ENCODE measurements at places on chromosomes 4 and X.

DNA sequence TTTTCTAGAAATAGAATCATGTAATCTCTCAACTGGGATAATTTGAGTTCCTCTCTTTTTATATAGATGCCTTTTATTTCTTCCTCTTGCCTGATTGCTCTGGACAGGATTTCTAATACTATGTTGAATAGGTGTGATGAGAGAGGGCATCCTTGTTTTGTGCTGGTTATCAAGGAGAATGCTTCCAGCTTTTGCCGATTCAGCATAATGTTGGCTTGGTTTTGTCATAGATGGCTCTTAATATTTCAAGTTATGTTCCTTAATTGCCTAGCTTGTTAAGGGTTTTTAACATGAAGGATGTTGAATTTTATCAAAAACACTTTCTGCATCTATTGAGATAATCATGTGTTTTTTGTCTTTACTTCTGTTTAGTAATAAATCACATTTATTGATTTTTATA is 58.7 kb downstream of the TMEM47 start:
- no peak for DNase-seq

- no peak for DNase-seq
Observed at GRCh38 chrX:139932073-139932900, 566 bp downstream of the ATP11C start.

- no peak for DNase-seq
Observed at GRCh38 chrX:136529795-136530194, 2.2 kb upstream of the VGLL1 start.

DNA sequence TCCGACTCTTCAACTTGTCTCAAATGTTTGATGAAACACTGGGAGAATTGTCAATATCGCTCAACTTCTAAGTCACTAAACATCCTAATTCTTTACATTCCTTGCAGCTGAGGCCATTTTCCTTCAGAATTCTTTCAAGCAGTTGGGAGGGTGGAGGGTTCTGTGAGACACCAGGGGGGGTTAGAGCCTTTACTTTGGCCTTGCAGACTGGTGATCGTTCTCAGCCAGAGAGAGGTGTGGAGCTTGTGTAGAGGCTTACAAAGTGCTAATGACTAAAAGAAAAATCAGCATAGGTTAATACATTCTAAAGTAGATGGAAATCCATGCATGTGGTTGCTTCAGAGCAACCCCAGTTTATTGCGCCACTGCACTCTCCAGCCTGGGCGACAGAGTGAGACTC is 21.3 kb upstream of the SOX3 start:
- no peak for DNase-seq

- no peak for DNase-seq
Observed at GRCh38 chr4:19227701-19228100, 1024.0 kb upstream of the SLIT2 start.

DNA sequence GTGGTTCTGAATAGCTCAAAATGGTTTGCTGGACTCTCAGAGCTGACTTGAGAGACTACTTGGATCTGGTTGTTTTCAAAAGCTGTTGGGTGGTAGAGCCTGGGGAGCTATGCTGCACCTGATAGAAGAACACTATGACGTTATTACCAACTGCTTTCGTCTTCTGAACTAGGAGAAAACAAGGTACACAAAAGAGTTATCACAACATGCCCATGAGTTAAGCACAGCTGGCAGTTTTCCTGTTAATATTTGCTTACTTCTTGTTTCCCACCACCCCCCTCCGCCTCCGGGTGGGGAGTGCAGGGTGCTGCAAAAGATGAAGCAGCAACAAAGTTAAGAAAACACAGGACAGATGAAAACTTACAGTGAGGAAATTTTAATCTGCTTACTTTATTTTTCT is 69.1 kb downstream of the RASL11B start:
- no peak for DNase-seq

All from stimulated activated CD4-positive, alpha-beta T cell treated with anti-CD3 and anti-CD28 coated beads, Interleukin-1b, Interleukin-23, amount 100 ng/mL, for 1 hour (primary cell).